ENCODE measurements at places on chromosomes 3 and 15.
A peak's percentile ranks its signal among the peaks of the same experiment; 100 is the strongest.

- DNase-seq, result no peak
Measured at GRCh38 chr15:50100486-50100885, 18.5 kb downstream of the ATP8B4 start.

- peak; percentile 77 for DNase-seq
Measured at GRCh38 chr3:39291903-39292329, 12.1 kb upstream of the CX3CR1 start.

- no peak for DNase-seq
Measured at GRCh38 chr3:42498791-42499477, 3.5 kb upstream of the VIPR1 start.

DNA sequence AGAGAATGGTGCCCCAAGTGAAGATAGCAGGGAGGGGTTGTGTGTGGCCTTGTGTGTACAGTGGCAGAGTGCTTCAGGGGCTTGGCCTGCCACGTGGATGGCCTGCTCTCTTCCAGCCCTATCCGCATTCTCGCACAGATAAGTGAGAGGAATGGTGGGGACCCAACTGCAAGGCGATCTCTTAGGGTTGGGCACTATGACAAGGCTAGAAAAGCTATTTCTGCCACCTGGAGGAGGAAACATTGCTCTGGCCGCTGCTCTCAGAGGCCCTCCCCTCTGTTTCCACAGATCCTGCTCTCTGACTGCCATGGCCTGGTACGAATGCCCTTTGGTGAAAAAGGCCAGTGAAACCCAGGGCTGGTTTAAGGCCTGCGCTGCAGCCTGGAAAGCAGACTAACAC is 20.6 kb downstream of the EEFSEC start:
- no peak for DNase-seq

GRCh38 chr15:63231706-63232105 is 42.3 kb downstream of the RAB8B start:
- no peak for DNase-seq

DNA sequence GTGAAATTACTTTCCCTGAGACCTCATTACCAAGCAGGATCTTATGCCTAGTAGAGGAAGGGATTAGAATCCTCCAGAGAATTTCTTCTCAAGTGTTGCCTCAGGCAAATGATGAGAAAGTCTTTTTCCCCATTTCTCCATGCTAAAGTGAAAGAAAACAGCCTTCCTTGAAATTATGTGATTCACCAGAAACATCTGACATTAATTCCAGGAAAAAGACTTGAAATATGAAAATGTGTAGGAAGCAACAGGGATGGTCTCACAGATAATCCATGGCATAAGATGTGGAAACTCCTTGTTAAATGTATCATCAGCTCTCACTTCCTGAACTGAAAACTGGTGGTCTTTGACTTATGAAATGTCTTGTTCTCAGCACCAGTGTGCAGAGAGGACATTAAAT is 17.9 kb upstream of the ABI3BP start:
- DNase-seq, result no peak

GRCh38 chr3:81871358-81872155 is 110.1 kb upstream of the GBE1 start:
- DNase-seq, result no peak

DNA sequence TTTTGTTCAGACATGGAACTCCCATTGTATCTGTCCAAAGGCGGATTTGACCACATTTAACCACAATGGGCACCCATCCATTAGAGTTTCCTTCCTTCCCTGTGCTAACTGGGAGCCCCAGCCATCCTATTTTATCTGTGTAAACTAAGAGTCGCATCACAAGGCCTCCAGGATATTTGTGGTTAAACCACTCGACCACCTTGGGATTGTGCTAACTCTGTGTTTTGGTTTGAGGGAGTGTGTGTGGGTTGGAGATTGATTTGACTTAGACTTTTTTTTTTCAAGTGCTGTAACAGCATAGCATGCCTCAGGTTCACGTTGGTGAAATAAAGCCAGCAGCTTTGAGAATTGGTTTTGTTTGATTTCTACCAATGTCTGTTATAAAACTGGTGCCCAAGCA is 100.4 kb upstream of the TP63 start:
- peak; percentile 54 for DNase-seq

DNA sequence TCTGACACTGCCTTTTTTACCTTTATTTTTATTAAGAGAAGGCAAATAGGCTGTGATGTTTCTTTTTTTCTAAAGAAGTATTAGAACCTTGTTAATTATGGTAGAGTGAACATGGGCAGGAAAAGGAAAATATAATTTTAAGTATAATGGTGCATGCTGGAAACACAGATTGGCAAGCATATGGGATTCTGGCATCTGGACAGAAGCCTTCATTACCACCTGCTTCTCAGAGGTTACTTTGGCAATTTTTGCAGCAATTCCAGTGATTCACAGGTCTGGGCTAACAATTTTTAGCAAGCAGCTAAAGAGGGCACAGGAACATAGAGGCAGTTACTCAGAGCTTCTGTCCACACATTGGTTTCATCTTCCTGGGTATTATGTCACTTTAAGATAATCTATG is 258.3 kb downstream of the DIPK2A start:
- no peak for DNase-seq

DNA sequence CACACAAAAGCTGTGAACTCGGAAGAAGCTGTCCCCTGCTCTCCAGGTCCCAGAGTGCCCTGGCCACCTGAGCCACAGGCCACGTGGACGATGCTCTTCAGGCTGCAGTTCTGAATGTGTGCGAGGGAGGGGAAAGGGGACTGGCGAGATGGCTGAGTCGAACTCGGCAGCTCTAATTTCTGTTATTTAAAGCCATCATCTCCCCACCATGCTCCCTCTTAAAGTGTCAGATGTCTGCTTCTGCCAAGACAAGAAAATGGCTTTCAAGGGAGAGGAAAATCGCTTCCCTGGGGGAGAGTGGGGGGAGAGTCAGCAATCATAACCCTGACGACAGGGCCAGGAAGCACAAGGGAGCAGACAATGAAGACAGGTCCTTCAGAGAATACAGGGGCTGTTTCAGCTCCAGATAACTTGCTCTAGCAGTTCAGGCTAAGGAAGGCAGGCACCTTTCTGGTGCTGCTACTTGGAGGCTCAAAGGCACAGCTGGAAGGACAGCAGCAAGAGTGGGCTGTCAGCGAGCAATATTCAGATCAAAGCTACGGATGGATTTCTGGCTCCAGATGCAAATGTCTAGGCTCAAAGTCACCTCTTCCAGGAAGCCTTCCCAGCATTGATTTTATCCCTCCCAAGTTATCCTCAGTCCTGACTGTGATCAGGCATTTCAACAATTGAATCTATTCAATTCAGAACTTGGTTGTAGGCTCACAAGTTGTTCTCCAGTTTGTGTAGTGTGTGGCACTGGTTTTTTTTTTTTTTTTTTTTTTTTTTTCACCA is 15.5 kb upstream of the CCDC33 start:
- no peak for DNase-seq

- no peak for DNase-seq
Measured at GRCh38 chr3:80116281-80116680, 348.5 kb upstream of the ROBO1 start.

- DNase-seq, result no peak
Measured at GRCh38 chr3:187719628-187720336, 17.4 kb upstream of the RTP2 start.

DNA sequence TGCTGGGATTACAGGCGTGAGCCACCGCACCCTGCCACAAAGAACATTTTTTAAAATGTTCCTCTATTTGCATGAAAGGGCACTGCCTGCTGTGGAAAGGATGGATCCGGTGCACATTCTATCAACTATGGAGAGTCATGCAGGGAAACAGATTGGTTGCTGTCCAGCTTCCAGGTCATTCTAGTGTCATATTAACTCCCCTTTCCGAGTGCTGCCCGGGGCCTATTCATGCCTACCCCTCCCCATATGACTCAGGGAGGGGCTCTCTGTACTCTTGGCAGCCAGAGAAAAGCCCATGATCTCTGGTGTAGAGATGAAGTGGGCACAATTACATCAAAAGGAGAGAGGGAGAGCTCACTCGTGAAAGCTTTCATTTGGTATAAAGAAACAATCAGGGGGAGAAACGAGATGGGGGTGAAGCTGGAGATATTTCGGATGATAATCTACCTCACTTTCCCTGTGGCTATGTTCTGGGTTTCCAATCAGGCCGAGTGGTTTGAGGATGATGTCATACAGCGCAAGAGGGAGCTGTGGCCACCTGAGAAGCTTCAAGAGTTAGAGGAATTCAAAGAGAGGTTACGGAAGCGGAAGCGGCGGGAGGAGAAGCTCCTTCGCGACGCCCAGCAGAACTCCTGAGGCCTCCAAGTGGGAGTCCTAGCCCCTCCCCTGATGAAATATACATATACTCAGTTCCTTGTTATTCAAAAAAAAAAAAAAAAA is 16.1 kb upstream of the AHSG start:
- no peak for DNase-seq

DNA sequence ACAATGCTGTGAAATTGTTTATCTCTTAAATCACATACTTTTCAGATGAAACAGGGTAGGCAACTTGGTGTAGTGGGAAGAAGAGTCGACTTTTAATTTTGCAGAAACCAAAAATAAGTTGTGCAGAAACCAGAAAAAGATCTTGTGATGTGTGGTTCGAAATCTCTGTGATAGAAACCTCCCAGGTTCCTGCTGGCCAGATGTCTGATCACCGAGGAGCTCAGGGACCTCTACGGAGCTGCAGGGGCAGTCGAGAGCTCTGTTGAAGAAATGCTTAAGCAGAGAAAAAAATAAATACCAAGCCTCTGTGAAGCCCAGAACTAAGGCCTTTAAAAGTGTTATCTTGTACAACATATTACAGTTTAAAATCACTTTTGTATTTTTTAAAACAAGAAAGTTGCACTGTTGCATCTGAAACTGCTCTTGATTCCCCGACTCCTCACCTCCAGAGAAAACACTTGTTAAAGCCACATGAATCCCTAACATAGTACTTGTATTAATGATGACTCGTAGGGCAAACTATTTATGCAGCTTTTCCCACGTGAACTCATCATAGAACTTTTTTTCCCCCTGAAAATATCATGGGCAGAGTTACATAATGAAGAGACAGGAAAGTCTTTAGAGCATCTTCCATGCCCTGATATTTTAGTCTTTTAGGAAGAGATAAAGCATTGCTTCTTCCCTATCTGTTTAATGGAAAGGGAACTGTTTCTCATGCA is 51.3 kb downstream of the CCK start:
- DNase-seq, result no peak

- no peak for DNase-seq
Measured at GRCh38 chr3:183213415-183214276, 39.4 kb upstream of the B3GNT5 start.

DNA sequence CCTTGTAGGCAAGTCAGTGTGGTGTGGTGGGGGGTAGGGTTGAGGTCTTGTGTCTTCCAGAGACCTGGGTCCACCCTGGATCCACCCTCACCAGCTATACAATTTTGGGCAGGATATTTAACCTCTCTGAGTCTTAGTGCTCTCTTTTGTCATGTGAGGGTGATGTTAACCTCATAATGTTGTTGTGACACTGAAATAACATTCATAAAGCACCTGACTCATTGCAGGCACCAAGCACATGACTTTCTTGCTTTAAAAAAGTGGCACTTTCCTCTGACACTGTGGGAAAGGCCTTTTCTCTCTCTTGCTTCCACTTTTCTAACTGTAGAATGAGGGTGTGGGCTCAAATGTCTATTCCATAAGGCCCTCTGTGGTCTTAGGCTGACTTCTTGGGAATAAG is 75.5 kb downstream of the SCN10A start:
- no peak for DNase-seq

DNA sequence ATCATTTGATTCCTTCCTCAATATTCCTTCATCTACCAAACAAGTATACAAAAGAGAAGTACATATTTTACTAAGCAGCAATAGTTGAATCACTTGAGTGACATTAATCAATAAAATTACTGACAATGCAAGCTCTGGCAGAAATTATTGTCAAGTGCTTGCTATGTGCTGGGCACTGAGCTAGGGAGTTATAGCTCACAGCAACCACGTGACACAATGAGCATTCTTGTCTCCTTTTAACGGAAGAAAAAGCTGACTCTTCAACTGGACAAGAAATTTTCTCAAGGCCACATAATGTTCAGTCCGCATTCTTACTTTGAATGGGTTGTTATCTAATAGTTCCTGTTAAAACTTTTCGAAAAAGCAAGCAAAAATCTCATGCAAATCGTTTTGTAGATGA is 500.1 kb downstream of the PYDC2 start:
- DNase-seq, result no peak

- no peak for DNase-seq
Measured at GRCh38 chr3:25037049-25037547, 391.0 kb upstream of the RARB start.
